ENCODE measurements at places on chromosomes 13 and 19.

DNA sequence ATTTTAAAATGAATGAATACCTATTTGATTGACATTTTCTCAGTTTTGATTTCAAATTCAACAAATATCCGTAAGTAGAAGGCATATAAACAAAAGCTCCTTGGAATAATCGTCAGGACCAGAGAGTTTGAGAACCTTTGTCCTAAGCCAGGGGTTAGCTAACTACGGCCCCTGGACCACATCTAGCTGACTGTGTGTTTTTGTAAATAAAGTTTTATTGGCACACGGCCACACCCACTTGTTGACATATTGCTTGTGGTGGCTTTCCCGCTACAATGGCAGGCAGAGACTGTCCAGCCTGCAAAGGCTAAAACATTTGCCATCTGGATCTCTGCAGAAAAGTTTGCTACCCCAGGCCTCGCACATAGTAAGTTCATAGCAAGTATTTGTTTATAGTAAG is 83.4 kb downstream of the GNG7 start:
- DNase-seq: no peak

DNA sequence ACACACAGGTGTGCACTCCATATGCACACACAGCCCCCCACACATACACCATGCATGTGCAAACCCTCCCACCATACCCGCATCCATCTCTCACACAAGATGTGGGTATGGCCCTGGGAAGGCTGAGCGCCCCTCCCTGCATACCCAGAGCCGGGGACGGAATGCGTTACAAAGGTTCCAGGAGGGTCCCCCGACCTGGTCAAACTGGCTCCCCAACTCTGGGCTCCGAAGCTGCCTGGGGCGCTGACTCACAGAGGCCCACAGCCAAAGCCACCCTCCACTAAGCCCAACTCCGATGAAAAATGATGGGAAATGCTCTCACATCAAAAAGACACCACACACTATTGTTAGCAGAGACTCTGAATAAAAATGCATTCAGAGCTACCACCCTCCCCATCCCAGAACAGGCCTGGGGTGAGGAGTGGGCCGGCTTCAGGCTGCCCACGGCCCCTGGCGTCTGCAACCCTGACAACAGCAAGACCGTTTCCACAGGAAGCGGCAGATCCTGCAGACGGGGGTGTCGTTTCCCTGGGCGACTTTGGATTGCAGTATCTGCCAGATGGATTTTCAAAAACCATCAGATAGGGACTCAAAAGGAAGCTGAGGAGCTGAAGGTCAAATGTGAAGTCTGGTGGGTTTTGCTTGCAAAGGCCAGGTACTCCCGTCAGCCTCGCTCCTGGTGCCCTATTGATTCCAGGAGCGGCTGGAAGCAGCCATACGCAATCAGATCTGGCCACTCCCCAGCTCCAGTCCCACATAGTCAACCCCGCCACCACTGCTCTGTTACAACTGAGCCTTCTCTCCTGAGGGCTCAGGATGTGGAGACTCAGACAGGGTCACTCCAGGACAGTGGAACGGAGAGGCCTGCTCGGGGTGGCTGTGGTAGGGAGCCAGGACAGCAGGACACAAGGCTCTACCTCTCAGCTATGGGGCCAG is 14.3 kb downstream of the PEPD start:
- no peak for DNase-seq

- peak; percentile 49 for DNase-seq
These were observed 10.3 kb upstream of the GARIN5A start for GRCh38 chr19:50486823-50487515.

GRCh38 chr13:63337921-63338320 is 1922.3 kb upstream of the PCDH20 start:
- no peak for DNase-seq

GRCh38 chr13:30859326-30859725 is 46.7 kb upstream of the MEDAG start:
- DNase-seq: no peak

DNA sequence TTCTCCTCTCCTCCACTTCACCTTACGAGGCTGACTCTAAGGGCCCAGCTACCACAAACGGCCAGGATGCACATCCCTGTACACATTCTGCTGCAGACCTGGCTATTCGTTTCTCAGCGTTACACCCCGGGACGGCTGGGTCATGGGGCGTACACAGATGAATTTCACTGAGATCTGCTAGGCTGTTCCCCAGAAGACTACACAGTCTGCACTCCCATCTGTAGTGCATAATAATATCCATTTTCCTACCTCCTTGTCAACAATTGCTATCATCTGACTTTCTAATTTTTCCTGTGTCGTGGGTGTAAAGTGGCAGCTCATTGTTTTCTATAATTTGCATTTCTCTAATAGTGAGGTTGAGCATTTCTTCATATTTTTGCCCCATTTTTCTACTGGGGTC is 85.7 kb downstream of the TM9SF2 start:
- DNase-seq: no peak

GRCh38 chr13:41514853-41515395 is 57.6 kb downstream of the RGCC start:
- no peak for DNase-seq

DNA sequence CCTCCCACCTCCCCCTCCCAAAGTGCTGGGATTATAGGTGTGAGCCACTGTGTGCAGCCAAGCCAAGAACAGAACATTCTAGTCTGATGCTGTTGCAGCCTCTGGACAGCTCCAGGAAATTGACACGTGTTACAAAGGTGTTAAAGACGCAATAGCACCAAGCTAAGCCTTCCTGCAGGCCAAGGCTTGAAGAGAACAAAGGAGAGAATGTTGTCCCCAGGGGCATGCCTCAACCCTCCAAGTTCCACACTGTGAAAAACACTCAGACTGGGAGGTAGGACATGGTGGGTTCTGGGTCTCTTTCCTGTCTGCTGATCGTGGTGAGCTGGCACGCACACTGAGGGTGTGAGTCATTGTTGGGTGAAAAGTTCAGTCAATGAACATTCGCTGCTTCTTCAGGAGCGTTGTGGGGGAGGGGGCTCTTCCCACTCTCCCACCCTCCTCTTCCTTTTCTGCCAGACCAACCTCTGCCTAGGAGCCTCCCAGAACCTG is 5.3 kb upstream of the PTPRS start:
- no peak for DNase-seq

GRCh38 chr13:64078025-64078424 is 2662.4 kb upstream of the PCDH20 start:
- no peak for DNase-seq

DNA sequence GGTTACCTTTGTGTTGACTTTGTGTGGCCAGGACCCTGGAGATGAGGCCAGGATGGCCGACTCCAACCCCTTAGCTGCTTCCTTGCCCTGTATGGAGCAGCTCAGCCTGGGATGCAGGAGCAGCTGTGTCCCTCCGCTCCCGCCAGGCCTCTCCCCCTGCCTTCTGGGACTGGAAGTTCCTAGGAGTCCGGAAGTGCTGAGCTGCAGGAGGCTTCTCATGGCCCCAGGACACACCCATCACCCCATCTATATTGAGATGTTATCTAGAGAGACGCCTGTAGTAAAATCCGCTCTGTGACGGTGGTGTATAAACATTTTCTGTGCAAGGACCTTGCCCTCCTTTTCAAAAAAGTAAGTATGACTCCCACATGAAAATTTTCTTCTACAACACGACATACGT is 27.0 kb downstream of the WTIP start:
- DNase-seq: no peak

DNA sequence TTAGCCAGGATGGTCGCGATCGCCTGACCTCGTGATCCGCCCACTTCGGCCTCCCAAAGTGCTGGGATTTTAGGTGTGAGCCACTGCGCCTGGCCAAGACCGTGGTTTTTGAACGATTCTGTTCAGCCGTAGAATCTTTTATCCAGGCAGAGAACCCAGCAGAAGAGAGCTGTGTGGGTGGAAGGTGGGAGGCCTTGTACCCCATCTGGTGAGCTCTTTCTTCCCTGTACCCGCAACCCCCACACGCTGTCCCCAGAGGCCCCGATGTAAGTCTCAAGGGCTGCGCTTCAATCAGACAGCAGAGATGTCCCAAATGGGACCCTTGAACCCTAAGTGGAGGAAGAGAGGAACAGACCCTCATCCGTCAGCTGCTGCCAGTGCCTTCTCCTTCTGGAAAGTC is 3.7 kb downstream of the SLC25A23 start:
- no peak for DNase-seq

- DNase-seq: no peak
These were observed 5.9 kb downstream of the FGF14 start for GRCh38 chr13:102395939-102396338.

DNA sequence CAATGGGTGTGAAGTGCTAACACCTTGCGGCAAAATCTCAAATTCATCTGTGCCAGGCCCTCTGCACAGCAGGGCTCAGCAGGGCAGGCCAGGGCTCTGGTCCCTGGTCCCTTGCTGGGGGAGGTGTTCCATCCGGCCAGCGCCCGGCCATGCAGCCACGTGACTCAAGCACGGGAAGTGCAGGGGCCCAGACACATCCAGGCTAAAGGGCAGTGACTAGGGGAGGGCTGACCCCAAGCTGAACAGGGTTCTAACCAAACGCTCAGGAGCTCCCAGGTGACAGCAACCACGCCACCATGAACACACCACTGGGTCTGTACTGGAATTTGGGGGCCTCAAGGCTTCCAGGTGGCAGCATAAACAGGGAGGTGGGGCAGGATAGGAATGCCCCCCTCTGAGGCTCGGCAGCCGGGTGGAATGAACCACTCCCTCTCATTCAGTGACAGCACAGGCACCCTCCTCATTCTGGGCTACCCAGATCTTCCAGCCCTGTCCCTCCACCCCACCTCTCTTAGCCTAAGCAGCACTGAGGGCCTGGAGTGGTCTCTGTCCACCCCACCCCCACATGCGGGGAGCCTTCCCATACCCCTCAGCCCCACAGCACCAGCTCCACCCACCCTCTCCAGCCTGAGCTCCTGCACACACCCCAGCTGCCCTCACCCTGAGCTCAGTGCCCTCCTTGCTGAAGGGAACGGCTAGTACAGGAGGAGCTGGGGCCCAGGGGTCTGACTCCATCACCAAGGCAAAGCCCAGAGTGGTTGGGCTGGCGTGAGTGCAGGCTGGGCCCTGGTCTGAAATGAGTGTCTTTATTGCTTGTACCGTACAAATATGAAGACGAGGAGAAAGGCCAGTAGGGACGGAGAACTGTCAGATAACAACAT is 5.3 kb upstream of the CCNP start:
- no peak for DNase-seq
